ENCODE measurements at places on chromosomes 11 and 22.

DNA sequence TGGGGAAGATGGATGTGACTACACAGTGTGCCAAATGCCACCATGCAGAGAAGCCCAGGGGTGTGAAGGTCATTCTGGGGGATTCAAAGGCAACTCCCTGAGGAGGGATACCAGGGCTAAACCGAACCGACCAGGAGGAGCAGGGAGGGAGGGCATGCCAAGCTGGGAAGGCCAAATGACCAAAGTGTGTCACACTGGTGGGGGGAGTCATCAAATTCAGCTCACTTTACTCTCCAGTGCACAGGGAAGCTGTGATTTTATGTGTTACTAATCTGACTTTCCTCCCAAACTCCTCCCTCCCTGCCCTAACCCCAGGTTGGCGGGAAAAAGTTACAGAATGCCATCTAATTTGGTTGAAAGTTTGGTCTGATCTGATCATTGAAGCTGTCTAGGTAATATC, 29.7 kb upstream of the TSKU start:
- no peak for DNase-seq

DNA sequence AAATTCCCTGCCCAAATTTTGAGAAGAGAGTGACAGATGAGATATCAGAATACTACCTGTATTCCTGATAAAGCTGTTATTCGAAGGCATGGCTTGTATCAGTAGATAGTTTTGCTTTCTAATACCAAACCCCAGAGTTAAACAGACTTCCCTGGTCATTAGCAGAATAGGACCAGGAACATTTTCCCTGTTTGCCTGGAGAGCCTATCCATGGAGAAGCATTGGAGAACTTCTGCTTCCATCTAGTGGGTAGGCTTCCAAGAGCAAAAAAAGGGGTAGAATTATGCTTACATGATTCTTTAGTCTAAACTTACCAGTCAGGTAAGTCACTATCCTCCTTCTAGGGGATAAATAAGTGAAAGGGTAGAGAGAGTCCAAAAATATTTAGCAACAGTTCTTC, 14.2 kb downstream of the PDE3B start:
- DNase-seq = no peak

GRCh38 chr11:117717485-117718314, 79.3 kb downstream of the DSCAML1 start:
- no peak for DNase-seq

DNA sequence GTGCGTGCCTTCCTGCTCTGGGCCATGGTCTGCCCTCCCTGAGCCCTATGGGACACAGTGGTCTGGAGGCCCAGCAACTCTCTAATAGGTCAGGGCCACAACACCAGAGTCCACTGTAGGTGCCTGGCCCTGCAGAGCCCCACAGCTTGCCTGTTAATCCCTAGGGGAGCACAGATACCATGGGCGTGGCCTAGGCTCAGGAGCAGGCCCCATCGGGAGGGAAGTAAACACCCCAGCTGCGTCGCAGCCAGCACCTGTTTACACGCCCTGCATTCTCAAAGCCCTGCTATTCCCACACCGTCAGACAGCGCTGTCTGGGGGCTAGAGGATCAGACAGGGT, 2.5 kb downstream of the KCTD17 start:
- DNase-seq = no peak

DNA sequence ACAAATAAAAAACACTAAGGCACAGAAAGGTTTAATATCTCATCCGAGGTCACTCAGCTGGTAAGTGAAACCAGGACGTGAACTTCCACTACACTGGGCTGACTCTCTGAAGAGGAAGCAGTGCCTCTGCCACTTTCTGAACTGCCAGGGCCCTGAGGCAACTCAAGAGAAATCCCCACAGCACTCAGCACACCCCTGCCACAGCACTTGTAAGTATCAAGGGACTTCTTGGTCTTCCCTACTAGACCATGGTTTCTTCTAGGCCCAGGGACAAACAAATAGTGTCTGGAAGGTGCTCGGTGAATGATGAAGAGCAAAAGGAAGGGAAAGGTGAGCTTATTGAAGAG, 49.7 kb downstream of the RPL27A start:
- DNase-seq = no peak

DNA sequence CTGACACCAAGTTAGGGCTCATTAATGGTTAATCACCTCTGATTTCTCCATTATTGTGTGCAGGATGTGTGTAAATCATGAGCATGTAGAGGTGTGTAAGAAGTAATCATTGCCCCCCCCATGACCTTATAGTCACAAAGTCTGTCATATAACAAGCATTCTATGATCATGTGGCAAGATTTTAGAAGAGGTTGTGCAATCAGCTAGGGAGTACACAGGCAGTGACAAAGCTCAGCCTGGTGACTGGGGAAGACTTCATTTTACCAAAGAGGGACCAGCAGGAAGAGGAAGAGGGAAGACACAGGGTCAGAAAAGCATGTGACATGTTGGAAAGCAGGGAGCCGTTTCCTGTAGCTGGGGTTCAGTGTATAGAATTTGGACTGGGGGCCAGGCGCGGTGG, 176.5 kb upstream of the LARGE1 start:
- no peak for DNase-seq

- no peak for DNase-seq
Observed at GRCh38 chr11:23570828-23571227, 710.6 kb upstream of the CCDC179 start.

GRCh38 chr22:49530671-49531367, 296.9 kb downstream of the BRD1 start:
- no peak for DNase-seq

- DNase-seq = no peak
Observed at GRCh38 chr11:2074266-2074825, 64.8 kb downstream of the IGF2 start.

GRCh38 chr22:39712751-39713525, 142.4 kb downstream of the CACNA1I start:
- no peak for DNase-seq

DNA sequence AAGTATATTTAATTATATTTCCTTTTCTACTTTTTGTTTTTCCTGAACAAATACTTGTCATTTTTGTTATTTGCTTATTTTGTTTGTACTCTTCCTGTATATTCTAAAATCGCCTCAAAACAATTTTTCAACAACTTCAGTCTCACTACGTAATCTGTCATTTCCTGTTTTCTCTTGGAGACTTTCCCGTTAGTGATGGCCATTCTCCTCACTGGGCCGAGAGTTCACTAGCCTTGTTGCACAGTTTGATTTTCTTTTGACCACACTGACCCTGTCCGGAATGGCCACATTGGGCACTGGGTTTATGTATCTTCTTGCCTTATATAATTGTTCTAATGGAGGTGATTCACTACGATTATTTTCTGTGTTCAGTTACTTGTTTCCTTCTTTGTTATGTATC, 726.1 kb downstream of the FAM181B start:
- DNase-seq = no peak

DNA sequence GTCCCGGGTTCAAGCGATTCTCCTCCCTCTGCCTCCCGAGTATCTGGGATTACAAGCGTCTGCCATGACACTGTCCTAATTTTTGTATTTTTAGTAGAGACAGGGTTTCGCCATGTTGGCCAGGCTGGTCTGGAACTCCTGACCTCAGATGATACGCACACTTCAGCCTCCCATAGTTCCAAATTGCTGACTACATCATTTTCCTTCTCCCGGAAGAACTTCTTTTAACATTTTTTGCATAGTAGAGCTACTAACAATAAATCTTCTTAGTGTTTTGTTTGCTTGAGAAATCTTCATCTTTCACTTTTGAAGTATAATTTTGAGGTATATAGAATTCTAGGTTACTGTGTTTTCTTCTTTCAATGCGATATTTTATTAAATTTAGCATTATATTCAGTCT, 1415.1 kb upstream of the RAG2 start:
- DNase-seq = no peak

DNA sequence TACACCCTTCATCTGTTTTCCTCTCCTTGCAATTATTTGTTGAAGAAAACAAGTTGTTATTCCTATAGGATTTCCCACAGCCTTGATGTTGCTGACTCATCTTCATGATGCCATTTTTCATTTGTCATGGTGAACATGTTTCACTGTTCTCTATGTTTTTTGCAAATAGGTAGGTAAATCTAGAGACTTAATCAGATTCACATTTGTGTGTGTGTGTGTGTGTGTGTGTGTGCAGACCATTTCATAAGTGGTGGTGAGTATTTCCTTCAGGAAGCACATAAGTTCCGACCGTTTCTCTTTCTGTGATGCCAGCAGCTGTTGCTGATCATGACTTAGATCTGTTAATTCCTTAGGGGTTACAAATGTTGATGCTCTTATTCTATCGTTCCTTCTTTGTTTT, 80.3 kb upstream of the IZUMO1R start:
- DNase-seq = no peak

DNA sequence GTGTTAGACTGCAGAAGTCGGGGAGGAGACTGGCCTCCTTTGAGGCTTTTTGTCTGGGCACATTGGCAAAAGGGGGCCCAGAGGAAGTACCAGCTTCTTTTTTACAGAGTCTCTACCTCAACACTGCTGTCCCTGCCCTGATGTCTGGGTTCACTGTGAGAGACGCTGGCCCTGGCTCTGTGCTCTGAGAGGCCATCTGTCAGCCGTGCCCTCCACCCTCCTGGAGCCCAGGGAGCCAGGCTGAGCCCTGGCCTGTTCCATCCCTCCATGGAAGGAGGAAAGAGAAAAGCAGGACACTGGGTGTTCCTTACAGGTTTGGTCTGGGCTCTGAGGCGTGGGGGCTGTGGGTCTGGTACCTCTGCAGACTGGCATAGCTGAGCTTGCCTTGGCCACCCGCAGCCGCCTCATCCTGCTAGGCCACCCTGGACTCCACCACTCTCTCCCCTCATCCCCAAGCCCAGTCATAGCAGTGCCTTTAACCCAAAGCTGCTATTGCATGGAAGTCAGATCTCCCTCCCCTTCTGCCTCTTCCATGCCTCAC, 105.5 kb upstream of the PARVA start:
- peak; percentile 5 for DNase-seq

DNA sequence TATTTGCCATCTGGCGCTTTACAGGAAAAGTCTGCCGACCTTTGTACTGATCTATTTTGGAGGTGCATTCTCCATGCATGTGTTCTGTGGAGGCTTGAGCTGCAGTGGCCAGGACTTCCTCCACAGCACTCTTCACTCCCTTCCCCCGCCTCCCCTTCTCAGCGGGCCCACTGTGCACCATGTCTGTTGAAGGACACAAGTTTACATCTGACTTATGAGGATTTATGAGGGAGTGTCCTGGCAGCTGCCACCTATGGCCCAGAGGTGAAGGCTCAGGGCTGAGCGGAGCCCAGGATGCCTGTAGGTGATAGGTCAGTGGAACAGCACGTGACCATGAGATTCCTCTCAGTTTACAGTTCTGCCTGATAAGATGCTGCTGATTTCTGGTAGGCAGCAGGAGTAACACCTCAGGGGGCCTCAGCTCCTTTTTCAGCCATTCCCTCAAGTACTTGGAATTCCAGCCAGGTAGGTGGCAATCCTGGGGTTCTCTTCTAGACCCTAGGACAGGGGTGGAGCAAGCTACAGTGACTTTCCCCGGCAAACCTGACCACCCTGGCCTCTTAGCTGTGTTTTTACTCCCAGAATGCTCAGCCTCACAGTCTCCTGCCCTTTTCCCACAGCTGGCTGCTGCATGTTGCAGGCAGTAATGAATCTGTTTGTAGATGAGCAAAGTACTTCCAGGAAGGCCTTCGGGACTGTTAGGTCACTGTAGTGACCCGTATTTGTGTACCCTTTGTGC, 59.9 kb downstream of the PPFIBP2 start:
- DNase-seq = no peak

- DNase-seq = peak; percentile 34
Observed at GRCh38 chr22:34105461-34106062, 185.3 kb upstream of the LARGE1 start.

GRCh38 chr11:67211656-67212436, 54.4 kb upstream of the GRK2 start:
- no peak for DNase-seq

DNA sequence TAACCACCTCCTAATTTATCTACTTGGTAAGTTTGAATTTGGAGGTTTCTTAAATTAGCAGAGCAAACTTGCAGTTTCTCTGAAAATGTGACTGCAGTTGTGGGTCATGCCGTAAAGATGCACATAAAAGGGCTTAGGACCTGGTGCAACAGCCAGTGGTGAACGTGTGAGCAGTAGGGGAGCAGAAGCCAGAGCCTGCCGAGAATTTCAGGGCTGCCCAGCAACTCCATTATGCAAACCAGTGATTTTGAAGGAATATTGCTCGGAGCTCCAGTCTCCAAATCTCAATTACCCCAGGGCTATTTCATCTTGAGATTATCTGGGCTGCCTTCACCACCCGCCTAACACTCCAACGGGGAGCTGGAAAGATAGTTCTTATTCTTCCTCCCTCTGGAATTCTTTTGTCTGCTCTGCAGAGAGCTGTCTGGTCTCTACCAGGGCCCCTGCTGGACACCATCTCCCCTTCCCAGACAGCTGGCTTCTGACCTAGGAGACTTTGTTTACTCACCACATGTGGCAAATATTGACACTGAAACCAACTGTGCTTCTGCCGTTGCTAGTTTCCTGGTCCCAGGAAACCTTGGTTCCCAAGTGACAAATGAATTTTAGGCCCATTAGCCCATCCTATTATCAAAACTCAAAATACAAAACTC, 93.9 kb downstream of the DSCAML1 start:
- DNase-seq = no peak

GRCh38 chr11:61815790-61816735, 740 bp downstream of the FADS1 start:
- peak; percentile 54 for DNase-seq

GRCh38 chr11:70734911-70735310, 336.6 kb downstream of the CTTN start:
- no peak for DNase-seq

DNA sequence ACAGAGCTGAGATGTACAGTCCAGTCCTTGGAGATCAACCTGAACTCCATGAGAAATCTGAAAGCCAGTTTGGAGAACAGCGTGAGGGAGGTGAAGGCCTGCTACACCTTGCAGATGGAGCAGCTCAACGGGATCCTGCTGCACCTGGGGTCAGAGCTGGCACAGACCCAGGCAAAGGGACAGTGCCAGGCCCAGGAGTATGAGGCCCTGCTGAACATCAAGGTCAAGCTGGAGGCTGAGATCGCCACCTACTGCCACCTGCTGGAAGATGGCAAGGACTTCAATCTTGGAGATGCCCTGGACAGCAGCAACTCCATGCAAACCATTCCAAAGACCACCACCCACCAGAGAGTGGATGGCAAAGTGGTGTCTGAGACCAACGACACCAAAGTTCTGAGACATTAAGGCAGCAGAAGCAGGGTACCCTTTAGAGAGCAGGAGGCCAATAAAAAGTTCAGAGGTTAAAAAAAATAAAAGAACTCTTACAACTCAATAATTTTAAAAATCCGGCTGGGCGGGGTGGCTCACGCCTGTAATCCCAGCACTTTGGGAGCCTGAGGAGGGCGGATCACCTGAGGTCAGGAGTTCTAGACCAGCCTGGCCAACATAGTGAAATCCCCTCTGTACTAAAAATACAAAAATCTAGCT, 69.9 kb upstream of the RTL6 start:
- no peak for DNase-seq

GRCh38 chr11:100328626-100329340, 358.3 kb upstream of the ARHGAP42 start:
- no peak for DNase-seq
